ENCODE measurements at places on chromosomes 4 and X.

DNA sequence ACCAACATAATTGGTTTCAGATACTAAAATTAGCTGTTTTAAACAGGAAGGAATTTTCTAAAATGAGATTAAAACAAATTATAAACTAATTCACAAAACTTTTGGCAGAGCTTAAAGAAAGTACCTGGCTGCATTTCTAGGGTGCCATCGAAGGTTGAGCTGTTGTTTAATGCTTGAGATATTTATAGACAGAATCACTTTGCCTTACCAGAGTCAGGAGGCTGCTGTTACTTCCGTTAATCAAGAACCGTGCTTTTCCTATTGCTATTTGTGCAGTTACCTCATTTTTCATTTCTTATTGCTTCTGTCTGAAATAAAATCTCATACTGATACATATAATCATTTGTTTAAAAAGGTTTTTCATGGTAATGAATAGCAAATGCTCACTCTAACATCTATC, 242.9 kb downstream of the TECRL start:
- DNase-seq = no peak

- no peak for DNase-seq
Measured at GRCh38 chr4:108292229-108292628, 123.5 kb upstream of the LEF1 start.

DNA sequence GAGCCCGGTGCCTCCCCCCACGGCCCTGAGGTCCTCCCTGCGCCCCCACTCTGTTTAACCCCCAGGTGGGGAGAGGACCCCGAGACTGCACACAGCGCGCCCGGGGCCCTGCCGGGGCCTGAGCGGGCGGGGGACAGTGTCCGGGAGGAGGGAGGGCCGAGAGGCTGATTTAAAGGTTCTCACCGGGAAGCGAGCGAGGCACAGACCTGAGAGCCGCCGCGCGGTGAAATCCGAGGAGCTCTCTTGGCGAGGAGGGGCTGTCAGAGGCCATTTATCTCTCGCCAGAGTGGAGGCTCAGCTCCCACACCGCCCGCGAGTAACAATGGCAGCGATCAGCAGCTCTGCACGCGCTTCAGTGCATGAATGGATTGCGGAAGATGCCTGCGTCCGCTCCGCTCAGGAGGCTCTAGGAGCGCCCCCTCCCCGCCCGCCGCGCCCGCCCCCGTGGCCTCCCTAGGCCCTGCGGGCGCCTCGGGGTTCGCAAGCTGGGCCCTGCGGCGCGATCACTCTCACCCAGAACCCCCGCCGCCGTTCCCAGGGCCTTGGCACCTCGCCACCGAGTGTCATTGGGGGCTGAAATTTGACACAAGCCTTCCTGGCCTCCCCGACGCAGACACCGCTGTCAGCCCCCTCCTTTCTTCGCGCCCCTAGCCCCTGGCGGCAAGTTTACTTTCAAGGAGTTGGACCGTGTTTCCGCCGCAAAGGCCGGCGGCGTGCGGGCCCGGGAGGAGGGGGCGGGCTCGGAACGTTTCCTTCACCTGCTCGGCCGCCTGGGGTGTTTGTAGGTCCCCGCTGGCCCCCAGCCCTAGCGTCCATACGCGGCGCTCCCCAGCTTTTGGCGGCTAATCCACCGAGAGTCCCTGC, 48.7 kb upstream of the BCOR start:
- peak; percentile 58 for DNase-seq

DNA sequence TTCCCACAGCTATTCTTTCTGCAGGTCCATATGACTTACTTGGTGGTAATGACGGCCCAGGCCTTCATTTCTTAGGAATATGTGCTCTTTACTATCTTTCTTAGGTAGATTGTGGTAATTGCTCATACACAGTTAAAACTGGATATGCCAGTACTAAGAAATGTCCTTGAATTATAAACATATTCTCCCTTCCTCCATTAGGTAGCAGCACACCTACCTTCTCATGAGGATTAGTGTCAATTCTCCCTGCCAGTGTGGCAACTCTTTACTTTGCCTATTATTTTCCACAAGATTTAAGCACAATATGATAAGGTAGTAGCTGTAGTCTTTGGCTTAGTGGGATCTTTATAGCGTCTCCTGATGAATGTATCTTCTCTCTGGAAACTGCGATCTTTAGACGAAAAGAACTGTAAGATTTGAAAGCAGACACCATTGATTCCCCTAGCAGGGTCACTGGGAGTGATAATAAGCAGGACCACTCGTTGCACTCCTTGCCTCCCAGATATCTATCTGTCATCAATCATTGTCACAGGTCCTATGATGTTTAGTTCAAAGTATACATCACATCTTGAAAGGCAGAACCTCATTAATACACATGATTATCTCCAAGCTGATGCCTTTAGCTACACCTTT, 1240.7 kb downstream of the C4orf33 start:
- no peak for DNase-seq

DNA sequence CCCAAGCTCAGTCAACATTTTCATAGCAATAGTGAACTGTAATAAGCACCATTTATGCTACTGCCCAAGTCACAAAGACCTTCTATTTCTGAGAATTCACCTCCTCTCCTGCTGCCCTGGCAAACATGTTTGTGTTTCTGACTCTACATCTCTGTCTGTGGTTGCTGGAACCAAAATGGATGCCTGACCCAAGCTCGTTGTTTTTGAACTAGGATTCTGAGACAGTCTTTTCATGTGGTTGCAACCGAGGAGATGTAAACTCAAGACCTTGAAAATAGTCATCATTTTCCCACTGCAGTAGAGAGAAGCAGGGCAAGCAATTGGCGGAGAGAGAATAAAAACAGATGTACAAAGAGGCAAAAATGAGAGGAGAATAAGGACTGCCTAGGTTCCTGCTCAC, 160.2 kb downstream of the RAB28 start:
- DNase-seq = no peak

DNA sequence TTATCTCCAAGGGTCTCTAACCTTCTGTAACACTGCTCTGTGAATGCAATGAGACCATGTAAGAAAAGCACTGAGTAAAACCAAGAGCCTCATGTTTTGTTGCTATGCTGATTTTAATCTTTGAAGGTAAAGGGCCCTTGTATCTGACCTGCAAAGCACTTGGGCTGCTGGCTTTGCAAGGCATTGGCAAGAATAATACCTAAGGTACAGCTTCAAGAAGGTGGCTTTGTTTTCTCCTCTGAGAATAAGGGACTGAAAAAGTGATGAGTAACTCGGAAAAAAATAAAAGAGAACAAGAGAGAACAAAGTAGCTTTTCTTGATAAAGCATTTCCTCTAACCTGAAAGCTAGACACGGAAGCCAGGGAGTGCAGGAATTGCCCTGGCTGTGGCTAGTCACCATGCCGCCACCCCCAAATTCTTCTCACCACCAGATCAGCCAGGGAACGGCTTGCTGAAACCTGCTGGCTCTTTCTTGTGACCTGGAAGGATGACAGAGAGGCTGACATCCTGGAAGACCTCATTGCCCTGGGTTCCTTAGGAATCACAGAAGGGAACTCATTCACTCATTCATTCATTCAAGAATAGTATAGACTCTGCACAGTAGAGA, 41.8 kb upstream of the HS3ST1 start:
- peak; percentile 49 for DNase-seq

DNA sequence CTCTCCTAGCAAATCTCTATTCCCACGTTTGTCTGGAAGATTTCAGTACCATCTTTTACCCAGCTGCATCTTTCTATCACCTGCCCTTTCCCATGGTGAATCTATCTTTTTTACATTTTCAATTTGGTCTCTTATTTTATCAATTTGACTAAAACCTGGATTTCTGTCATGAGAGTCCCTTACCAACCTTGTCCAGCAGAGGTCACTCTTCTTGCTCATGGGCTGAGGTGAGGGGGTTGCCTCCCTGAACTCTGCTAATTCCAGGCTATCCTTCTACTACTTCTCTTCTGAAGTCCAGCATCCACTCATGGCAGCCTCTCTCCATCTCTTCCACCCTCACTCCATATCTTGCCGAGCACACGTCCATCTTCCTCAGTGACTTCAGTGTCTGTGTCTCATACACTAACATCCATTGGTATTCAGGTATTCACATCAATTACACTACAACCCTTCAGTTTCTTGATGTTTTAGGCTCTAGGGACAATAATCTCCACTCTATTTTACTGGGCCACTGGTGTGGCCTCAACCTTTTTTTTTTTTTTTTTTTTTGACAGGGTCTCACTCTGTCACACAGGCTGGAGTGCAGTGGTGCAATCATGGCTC, 17.8 kb upstream of the ZNF827 start:
- DNase-seq = peak; percentile 52

- no peak for DNase-seq
Measured at GRCh38 chr4:17667653-17668201, 53.3 kb downstream of the MED28 start.

DNA sequence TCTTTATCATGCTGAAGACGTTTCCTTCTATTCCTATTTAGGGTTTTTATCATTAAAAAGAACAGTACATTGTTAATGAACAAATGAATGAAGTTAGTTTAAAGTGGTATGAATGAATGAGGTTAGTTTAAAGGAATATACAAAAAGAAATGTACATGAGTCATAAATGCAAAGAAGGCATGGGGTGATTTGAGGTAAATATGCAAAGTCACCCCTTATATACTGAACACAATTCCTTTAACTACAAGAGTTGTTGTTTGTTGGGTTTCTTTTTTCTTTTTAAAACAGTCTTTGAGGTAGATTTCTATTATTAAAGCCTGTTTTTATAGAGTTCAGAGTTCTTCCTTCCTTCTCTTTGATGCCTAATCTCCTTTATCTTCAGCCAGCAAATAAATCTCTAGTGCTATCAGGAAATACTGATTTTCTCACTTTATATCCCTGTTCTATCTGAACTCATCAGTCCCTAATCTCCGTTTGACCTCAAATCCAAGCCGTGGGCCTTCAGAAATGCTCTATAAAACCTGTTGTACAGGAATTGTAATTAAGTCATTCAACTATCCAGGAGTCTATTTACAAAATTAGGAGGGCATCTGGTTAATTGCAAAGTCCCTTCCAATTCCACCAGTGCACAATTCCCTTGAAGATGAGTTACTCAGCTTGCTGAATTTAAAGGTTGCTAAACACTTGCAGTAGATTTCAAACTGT, 31.6 kb upstream of the ABCG2 start:
- no peak for DNase-seq

GRCh38 chrX:100411802-100412715, 2.0 kb upstream of the PCDH19 start:
- no peak for DNase-seq

DNA sequence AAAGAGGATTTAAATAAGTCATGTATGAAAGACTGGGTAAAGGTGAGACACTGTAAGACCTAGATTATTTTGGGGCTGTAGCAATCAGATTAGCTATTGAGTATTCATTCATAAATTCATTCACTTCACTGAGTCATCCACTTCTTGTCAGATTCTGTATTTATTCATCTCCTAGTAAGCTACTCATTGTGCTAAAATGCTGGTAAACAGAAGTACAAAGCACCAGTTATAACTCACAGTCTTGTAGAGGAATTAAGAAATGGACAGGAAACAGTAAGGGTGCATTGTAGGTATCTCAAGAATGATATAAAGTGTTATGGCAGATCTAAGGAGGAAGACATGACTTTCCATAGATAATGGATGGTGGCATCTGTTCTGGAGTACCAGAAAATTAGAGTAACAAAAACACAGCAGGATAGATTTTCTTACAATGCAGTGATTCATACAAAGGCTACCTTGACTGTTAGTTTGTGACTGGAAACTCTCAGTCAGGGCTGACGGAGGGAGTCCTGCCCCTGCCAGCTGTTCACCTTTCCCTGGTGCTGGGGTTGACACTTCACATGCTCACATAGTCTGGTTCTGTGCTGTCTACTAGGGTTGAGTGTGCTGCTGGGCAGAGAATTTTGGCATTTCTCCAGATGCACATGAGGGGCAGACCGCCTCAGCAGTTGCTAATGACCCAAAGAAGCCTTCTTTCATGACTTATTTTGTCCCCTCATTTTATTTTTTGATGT, 26.5 kb upstream of the HAND2 start:
- DNase-seq = no peak

GRCh38 chr4:101355246-101355645, 7.9 kb upstream of the PPP3CA start:
- DNase-seq = no peak

DNA sequence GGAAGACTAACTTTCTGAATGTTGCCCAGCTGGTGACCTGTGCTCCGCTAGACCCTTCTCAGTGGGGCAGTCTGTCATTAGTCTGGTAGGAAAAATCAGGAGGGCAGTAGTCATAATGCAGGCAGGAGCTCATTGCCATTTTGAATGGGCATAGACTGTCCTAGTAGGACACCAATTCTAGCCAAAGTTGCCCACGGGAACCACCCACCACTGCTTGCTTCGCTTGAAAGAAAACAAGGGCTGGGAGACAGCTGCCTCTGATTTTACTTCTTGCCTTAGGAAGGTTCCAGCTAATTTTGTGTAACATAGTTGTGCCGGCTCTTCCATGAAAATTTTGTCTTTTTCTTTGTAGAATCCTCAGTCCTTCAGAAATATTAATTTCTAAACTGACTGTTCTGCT, 23.3 kb downstream of the HOPX start:
- DNase-seq = no peak

GRCh38 chr4:109251396-109251795, 51.1 kb downstream of the COL25A1 start:
- DNase-seq = no peak

DNA sequence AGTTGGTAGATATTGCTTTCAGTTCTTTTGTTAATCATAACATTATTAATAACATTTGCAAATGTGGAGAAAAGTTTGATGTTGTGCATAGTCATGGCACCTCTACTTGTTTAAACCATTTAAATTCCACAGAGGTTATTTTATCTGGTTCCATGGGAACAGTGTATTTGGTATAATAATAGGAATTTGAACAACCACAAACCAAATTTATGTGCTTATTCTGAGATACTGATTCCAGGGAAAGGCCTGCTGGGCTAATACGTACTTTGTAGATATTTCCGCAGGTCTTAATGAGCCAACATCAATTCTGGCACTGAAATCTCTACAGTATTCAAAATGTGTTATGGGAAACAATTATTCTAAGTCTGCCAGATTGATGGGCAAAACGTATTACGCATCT, 319.0 kb downstream of the DKK2 start:
- no peak for DNase-seq

- DNase-seq = no peak
Measured at GRCh38 chrX:141468940-141469339, 115.6 kb downstream of the SPANXA1 start.

GRCh38 chr4:169090484-169091215, 80.6 kb upstream of the CBR4 start:
- DNase-seq = no peak

DNA sequence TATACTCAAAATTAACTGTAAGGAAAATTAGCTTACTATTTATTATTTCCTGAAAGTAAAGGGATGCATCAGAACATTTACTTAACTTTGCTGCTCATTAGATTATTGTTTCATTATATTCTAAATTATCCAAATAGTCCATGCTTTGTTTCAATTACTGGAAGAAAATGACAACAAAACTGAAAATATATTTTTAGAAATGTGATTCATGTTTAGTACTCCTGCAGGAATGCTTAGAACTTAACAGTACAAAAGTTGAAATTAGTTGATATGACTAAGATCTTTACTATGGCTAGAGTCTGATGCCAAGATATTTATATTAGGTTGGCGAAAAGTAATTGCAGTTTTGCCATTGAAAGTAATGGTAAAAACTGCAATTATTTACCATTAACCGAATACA, 660.5 kb upstream of the PABPC4L start:
- no peak for DNase-seq

All from CD4-positive, alpha-beta T cell treated with Interleukin-6 for 4 hours (primary cell).